Heart right ventricle (tissue), 16 donors: ENCODE measurements at places on chromosomes 4 and X. TPM values are rescaled to one million over a fixed set of nuclear protein-coding genes. Genes with fewer than 3 reads are reported as not detected.

- DNase-seq, result no peak
These were observed 53.7 kb upstream of the SLC39A8 start for GRCh38 chr4:102399021-102399420.

DNA sequence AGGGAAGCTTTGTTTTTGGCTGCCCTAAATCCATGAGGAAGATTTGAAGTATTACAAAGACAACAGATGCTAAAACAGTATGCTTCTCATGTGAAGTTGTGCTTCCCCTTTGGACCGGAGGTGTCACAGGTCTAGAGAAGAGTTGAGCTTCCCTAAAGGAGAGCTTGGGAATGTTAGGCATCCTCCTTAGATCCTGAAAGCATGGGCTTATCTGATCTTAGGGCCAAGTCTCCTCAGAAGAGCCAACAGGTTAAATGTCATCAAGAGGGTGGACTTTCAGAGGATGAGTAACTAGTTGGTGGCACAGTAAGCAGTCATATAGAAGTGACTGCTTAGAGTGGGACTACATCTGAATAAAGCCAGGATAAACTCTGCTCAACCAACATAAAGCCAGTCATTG is 205.4 kb downstream of the RPA4 start:
- no peak for DNase-seq

- no peak for DNase-seq
These were observed 154.9 kb upstream of the PJA1 start for GRCh38 chrX:69320116-69320515.

- DNase-seq, result no peak
These were observed 119.7 kb downstream of the ATG4A start for GRCh38 chrX:108211301-108211700.

GRCh38 chr4:77126809-77127208 is 30.2 kb upstream of the CCNG2 start:
- no peak for DNase-seq

DNA sequence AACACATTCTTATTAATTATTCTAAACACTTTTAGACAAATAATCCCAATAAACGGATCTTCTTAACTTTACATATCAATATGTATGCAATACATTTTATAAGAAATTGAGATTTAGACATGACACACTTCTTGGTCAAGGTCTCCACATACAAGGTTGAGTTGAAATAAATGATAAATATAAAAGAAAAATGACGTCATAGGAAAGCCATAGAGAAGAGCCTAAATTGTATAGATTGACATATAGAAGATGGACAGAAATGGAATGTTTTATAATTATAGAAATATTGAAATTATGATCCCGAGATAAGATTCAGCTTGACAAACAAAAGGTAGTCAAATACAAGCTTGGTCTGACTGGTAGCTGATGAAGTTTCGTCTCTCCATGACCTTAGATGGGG is 87.4 kb downstream of the RNF150 start:
- DNase-seq, result no peak

DNA sequence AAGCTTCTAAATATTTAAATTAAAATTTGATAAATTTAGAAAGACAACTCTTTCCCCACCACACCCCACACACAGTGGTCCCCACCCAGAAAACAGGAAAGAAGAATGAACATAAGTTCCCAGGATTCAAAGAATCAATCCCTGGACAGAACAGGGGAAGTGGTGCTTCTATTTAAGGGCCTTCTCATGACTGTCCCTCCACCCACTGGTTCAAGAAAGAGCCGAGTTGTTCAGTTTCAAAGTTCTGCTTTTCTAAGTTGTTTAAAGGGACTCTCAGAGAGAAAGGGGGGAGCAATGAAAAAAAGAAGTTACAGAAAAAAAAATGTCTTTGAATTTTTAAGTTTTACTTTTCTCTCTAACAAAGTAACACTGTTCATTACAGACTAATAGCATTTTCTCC is 195.8 kb downstream of the PDGFC start:
- DNase-seq, result no peak

- DNase-seq, result no peak
These were observed 1313.2 kb downstream of the ADGRL3 start for GRCh38 chr4:62513306-62513705.

Gene GRIA2
- polyA plus RNA-seq, result not detected

Gene ITGB1BP2
- polyA plus RNA-seq, result 45.9 TPM

Gene FAM13A
- 2.4 TPM for polyA plus RNA-seq

Gene MYOZ2
- 231 TPM for polyA plus RNA-seq
